CD4-positive, alpha-beta T cell treated with Interleukin-15 for 4 hours (primary cell): ENCODE measurements at places on chromosomes 5 and 9.

DNA sequence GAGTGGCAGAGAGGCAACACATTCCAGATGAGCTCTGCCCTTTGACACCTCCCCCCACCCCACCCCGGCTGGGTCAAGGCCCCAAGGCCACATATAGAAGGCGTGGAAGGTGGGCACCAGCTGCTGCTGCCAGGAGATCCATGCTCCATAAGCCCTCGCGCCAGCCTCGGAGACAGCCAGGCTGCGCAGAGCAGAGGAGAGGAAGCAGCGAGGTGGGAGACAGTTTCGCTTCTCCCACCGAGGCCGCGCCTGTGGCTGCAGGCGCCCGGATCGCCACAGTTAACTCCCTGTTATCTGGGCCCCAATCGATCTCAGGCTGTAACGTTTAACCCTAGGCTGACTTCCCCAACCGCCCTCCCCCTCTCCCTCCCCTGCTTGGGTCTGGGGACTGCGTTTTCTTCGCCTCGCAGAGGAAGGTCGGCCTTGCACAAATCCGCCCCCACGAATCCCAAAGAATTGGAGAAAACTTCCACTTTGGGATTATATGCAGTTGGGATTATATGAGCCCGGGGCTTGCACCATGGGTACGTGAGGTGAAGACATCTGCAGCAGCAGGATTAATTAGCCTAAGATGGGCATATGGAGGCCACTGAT is 1.1 kb upstream of the CXXC5 start:
- DNase-seq: no peak

DNA sequence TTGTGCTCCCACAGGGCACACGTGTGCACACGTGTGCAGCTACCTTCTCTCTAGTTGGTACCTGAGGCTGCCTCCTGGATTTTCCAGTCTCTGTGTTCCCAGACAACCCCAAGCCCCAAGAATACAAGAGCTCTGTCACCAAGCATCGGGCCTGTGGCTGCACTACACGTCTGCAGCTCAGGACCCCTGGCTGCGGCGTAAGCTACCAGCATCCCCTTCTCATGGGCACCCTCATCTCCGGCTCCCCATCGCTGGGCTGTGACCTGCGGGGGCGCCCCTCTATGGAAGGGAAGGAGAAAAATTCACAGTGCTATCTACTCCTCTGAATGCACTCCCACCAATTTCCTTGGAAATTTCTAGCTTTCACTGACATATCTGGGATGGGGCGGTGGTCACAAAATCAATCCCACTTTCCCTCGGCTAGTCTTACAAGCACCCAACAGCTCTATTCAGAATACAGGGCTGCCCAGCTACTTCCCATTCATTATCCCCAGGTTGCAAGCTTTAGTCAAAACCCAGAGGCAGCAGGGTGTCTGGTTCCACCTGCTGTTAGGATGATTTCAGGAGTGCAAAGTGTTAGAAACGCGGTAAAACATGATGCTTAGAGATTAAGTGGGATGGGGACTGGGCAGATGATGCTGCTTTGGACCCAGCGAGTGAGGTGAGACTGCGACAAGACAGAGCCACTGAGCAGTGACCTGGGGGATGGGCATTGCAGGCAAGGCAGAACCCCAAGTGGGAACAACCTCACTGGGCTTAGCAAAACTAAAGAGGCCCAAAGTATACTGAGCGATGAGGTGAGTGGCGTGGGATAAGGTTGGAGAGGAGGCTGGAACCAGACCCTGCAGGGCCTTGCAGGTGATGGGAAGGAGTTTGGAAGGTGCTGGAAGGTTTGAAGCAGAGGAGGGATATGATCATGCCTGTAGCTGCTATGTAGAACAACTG is 121.7 kb downstream of the KCNIP1 start:
- no peak for DNase-seq

- no peak for DNase-seq
These were observed 146.5 kb downstream of the CD180 start for GRCh38 chr5:67050125-67050524.

DNA sequence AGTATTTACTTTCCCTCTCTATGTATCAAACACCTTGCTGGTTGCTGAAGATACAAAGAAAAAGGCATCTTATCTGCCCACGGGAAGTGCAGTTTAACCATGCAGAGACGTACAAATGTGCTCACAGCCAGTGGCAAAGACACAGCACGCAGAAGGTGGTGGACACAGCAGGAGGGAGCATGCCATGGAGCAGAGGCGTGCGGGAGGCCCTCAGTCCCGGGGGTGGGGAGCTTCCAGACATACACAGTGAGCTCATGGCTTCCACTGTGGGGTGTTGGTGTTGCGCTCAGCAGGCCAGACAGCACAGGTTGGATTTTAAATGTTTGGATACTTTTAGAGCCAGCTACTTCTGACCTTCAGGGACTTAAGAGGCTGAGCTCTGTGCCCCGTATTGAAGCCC is 8.8 kb upstream of the BARX1 start:
- no peak for DNase-seq

DNA sequence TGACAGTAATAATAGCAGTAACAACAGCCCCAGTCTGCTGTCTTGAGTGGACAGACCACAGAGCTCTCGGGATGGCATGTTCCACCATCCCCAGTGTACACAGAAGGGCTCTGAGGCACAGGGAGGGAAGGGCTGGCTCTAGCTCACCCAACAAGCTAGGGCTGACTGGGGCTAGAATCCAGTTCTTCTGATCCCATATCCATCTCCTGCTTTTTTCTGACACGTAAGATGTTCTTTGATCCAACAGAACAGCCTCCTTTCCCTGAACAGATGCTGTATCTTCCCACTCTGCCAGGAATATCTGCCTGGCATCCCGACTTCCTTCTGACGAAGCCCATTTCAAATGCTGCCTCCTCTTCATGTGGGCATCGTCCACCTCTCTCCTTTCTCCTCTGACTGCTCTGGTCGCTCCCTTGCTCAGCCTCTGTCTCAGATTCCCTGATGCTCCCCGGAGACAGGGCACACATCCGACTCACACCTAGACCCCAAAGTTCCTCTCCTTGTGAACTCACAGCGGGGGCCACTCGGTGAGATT is 43.6 kb upstream of the CLK4 start:
- no peak for DNase-seq

- DNase-seq: no peak
These were observed 77.9 kb downstream of the TRIM32 start for GRCh38 chr9:116765011-116765410.

- no peak for DNase-seq
These were observed 144.4 kb downstream of the KCTD16 start for GRCh38 chr5:144315026-144315425.

- DNase-seq: no peak
These were observed 101.8 kb downstream of the CAMSAP1 start for GRCh38 chr9:135805422-135806022.

DNA sequence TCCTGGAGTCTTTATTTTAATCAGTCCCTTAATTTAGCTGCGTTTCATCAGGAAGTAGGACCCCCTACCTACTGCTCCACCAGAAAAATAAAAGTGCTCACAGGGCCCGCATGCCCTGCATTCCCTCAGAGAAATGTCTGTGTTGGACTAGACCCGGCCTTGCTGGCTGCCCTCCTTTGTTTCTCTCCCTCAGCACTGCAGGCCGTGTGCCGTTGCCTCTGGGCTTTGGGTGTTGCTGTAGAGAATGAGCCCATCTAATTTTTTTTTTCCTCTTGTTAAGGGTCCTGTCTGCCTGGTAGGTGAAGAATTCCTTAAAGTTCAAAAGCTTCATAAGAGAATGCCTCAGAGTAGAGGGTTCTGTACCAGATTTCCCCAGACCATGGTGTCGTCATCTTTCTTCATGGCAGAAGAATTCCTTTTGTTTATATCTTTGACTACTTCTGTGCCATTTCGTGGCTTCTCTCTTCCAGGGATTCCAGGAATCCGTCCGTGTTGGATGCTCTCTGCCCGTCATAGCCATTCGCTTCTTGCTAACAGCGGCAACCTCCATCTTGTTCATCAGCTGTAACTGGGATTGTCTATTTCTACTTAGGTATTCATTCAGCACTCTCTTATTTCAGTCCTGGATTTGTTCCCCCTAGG is 49.8 kb upstream of the ANGPTL2 start:
- DNase-seq: no peak

DNA sequence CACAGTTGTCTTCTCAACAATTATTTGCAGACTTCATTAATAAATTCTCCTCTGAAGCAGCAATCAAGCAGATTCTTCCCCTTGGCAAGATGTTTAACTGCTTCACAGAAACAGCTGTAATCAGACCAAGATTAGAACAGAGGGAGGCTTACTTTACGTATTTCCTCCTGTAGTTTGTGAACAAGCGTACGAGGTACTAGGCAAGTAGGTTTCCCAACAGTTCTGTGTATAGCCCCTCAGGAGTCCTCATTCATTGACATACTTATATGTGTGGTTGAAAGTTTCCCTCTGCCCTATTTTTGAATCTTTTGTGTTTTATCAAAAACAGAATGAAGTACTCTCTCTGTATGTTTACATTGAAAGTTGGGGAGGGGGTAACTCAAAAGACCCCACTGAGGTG is 128.0 kb downstream of the SPATA31D1 start:
- DNase-seq: no peak

- no peak for DNase-seq
These were observed 31.2 kb downstream of the NLN start for GRCh38 chr5:65753189-65753588.

DNA sequence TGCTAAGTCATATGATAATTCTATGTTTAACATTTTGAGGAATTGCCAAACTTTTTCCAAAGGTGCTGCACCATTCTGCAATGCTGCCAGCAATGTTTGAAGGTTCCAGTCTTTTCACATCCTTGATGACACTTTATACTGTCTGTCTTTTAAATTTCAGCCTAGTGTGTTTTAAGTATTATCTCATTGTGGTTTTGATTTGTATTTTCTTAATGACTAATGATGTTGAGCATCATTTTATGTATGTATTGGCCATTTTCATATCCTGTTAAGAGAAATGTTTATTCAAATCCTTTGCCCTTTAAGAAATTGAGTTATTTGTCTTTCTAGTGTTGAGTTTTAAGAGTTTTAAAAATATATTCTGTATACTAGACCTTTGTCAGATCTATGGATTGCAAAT is 5.0 kb upstream of the TEX48 start:
- DNase-seq: no peak

- DNase-seq: no peak
These were observed 97.1 kb upstream of the ASTN2 start for GRCh38 chr9:117511852-117512481.

GRCh38 chr5:93850311-93850710 is 108.9 kb upstream of the POU5F2 start:
- no peak for DNase-seq

DNA sequence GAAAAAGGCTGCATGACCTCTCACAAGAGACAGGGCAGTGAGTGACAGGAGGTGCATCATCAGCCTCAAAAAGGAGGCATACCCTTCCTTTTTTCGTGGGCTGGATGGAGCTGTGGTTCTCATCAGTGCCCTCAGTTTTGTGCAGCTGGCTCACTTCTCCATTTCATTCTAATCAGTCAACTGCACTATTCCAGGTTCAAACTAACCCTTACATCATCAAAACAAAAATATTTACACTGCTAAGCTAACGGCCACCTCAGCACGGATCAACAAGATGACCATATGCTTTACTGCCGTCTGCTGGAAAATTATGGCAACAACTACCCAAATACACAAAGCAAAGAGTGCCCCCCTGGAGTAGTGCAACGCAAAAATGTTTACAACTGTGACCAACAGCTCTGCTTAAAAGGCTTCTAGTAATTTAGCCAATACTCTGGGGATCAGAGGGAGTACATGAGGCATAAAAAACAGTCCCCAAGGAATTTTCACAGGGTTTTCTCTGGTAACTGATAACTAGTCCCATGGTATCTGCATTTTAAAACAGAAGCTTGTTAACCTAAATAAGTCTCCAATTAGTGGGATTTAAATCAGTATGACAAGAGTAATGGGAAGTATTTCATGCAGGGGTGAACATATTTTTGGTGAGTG is 10.8 kb downstream of the KCNV2 start:
- no peak for DNase-seq

GRCh38 chr5:157801-158200 is 33.5 kb upstream of the LRRC14B start:
- no peak for DNase-seq

GRCh38 chr9:135018306-135018915 is 69.1 kb upstream of the OLFM1 start:
- no peak for DNase-seq
